ENCODE measurements at places on chromosomes 13 and 19. TPM values are rescaled to one million over a fixed set of nuclear protein-coding genes. Genes with fewer than 3 reads are reported as not detected.

GRCh38 chr19:33406521-33407139 is 33.1 kb downstream of the CEBPG start:
- DNase-seq: peak; percentile 72

DNA sequence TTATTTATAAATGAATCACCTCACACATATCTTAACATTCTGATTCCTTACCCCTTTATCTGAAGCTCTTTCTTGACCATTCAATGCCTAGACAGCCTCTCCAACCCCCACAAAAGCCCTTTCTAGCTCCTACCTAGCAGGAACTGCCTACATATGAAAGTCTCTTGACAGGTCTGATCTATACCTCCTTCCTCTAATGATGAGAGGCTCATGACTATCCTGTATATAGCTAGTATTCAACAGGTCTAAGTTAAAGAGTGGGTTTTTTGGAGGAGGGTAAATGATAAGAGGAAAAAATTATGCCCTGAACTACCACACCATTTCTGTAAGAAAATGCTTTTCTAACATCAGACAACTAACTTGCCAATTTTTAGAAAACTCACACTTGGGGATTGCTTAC is 47.0 kb downstream of the RBM26 start:
- DNase-seq: no peak

The IGFLR1 gene
- 8.9 TPM for total RNA-seq

- no peak for DNase-seq
These were observed 23.4 kb downstream of the TMEM255B start for GRCh38 chr13:113782472-113782871.

The CGB1 gene
- not detected for total RNA-seq

DNA sequence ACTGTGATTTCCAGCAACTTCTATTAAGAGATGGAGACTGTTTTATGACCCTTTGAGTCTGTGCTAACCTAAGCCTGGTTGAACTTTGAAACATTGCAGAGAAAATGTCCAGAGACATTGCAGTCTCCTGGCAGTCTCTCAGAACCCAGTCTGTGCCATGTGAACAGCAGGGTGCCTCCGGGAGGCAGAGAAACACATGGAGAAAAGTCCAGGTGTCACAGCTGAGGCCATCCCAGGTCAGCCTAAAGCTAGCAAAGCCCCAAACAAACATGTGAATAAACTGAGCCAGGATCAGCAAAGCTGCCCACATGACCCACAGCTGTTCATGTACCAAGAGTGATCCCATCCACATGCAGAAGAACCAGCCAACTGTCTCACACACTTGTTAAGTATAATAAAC is 7.8 kb downstream of the CYP4F11 start:
- no peak for DNase-seq

The NALCN gene
- 2.3 TPM for total RNA-seq

The DKKL1 gene
- total RNA-seq: not detected

The TSPAN16 gene
- not detected for total RNA-seq

DNA sequence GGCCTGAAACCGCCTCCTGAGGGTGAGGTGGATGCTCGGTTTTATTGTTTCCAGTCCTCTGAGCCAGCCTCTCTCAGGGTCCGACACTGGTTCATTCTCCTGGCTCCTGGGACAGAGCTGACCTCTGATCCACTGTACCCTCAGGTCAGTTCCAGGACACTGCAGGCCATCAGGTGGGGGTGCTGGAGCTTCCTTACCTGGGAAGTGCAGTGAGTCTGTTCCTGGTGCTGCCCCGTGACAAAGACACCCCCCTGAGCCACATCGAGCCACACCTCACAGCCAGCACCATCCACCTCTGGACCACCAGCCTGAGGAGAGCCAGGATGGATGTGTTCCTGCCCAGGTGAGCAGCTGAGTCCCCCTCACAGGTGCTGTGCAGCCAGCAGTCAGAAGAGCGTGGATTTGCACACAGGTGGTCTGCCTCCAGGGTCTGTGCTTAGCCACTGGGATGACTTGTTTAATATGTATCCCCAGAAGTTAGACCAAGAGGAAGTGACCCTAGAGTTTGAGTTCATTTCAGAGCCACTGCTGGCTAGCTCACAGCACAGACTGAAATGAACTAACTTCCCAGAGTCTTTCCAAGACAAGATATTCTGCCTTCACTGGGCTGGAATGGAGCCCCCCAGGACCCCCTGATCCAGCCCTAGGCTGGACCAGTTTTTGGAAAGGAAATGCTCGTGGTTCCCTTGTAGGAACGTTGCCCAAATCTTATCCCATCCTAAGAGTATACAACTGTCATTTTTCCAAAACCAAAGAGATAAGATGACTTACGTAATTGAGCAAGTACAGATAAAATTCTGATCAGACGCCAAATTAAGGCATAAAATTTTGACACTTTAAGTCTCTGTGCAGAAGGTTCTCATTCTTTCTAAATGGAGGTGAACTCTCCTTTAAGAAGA is 8.8 kb downstream of the SERPINE3 start:
- no peak for DNase-seq

- no peak for DNase-seq
These were observed at the start of gene CYSLTR2 for GRCh38 chr13:48653472-48653939. Gene CYSLTR2 (plus strand): TSS chr13:48653929. CDS start chr13:48706818, 52,889 bp downstream.

GRCh38 chr13:110391273-110391672 is 84.2 kb downstream of the COL4A2 start:
- no peak for DNase-seq

DNA sequence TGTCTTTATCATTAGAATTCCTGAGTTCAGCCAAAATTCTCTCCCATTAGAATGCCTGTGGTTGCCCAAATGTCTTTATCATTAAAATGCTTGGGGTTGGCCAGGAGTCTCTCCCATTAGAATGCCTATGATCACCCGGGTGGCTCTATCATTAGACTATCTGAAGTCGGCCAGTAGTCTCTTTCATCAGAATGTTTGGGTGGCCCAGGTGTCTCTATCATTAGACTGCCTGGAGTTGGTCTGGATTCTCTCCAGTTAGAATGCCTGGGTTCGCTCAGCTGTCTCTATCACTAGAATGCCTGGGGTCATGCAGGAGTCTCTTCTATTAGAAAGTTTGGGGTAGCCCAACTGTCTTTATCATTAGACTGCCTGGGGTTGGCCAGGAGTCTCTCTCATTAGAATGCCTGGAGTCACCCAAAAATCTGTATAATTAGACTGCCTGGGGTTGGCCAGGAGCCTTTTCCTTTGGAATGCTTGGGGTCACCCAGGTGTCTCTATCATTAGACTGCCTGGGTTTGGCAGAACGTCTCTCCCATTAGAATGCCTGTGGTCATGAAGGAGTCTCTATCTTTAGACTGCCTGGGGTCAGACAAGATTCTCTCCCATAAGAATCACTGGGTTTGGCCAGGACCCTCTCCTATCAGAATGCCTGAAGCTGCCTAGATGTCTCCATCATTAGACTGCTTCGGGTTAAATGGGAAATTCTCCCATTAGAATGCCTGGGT is 1478.3 kb downstream of the UQCRFS1 start:
- DNase-seq: no peak

DNA sequence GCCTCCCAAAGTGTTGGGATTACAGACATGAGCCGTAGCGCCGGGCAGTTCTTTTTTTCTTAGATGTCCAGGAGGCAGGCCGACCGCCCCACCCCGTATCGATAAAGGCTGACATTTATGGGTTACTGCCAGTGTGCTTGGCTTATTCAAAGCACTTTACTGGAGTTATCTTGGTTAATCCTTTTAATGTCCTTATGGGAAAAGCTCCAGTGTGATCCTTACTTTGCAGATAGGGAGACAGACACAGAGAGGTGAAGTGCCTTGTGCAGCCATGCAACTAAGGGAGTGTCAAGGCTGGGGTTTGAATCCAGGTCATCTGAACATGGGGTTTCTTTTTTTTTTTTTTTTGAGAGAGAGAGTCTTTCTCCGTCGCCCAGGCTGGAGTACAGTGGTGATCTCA is 19.2 kb downstream of the NCAN start:
- no peak for DNase-seq

DNA sequence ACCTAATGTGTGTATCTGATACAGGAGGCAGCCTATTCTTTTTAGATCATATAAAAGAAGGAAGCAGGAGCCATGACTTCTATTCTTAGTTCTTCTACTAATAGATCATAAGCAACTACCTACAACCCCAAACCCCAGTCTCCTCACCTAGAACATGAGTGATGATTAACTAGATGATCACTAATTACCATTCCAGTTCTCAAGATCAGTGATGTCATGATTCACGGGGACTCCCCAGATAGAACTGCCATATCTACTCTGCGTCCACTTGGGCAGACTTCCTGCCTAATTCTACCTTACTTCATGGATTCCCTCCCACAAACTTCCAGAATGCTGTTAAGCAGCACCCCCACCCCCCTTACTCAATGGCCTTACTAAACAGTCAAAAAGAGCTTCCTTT is 380.1 kb downstream of the FGF14 start:
- DNase-seq: no peak

The PRR22 gene
- total RNA-seq: 1.3 TPM

GRCh38 chr13:33547035-33547434 is 261.5 kb upstream of the STARD13 start:
- DNase-seq: no peak

DNA sequence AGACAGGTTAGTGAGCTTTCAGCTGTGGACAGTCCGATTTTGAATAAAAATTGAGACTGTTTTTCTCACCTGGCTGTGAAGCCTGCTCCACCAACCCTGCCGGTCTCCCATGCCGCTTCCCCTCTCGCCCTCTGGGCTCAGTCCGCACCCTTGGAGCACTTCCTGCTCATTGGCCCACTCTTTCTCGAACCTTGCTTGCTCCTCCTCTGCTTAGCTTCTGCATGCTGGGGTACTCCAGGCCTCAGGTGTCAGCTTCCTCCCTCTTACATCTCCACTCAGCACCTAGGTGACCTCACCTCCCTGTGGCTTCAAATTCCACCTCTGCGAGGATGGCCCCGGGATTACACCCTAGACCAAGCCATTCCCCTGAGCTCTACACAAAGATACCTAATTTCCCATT is 39.6 kb downstream of the C13orf42 start:
- DNase-seq: no peak

The ADAMTS10 gene
- 26.3 TPM for total RNA-seq

- DNase-seq: no peak
These were observed 1.2 kb downstream of the SELENOW start for GRCh38 chr19:47779524-47780214.

DNA sequence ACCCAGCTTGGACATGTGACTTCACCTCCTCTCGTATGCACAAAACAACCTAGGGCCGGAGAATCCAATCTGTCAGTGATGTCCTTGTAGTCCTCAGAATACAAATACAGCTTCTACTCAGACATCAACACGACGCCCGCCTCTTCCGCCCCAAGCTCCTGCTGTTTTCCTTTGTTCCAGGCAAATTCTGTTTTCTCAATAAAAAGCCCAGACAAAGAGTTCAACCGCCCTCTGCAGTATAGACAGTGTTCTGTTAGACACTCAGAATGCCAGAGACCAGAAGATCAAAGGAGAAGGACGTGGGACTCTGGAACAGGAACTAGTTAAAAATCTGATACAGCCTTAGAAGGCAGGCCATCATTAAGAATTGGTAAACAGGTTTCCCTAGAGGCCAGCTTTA is 42.0 kb upstream of the GGACT start:
- no peak for DNase-seq

The ZFP36 gene
- total RNA-seq: 49.7 TPM

- DNase-seq: peak; percentile 40
These were observed 13.7 kb downstream of the ZBTB7A start for GRCh38 chr19:4052993-4053422.

GRCh38 chr19:1093330-1093729 is 1.8 kb downstream of the POLR2E start:
- DNase-seq: no peak

The C5AR2 gene
- total RNA-seq: 2.6 TPM

- DNase-seq: no peak
These were observed 5.5 kb upstream of the WTIP start for GRCh38 chr19:34475975-34476594.

- no peak for DNase-seq
These were observed 65.9 kb upstream of the ZNF599 start for GRCh38 chr19:34838753-34839431.

DNA sequence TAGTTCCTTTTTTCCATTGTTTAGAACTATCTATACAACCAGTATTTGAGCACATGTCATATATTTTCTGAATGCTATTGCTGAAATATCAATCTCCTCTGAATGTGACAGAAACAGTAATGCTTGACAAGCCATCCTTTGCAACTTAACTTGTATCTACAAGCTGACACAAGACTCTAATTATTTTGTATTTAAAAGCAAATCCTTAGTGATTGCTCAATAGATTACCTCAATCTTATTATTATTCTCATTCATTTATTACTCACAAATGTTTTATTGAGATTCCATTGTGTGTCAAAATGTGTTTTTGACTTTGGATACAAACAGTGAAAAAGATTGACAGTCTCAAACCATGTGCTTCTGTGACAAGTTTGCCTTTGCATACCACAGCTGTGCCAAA is 787.8 kb upstream of the PRR20A start:
- no peak for DNase-seq

DNA sequence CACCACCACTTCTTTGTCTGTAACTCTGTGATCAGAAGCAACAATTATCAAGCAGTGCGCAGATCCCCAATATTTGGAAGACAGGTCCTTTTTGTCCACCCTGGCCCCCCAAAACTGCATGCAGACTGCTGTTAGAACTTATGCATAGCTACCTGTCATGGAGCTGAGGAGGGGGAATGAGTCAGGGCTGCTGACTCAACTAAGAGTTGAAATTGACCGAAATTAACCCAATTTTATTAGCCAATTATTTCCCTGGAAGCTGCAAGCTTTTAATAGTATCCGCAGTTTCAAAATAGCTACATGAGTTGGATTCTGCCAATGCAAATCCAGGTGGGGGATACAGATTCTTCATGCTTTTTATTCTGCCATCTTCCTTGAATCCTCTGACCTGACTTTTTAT is 14.0 kb upstream of the ZNF491 start:
- DNase-seq: no peak

The RNF17 gene
- total RNA-seq: not detected

Measured in adrenal gland (tissue), 19 donors.